ENCODE measurements at places on chromosomes 2 and 18. TPM values are rescaled to one million over a fixed set of nuclear protein-coding genes. Genes with fewer than 3 reads are reported as not detected.

DNA sequence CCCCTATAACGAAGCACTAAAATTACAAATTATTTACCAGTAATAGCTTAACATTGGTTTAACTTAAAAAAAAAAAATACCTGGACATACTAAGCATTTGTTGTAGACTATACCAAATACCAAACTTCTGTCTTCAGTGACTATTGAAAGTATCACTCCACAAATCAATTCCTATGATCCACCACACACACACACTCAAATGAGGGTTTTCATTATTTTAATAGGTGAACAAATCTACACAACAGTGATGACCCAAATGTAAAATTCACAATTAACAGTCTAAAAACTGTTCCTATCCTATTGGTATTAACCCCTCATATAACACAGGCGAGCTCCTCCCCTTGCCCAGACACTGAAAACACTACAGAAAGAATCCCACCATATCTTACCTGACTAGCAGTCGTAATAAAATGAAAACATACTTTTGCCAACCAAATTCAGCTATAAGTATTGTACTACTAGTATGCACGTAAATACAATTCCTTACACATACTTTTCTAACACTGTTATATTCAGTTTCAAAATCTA lies 2.5 kb downstream of the SP3 start:
- H3K27me3 ChIP-seq: no peaks in the 10 kb centered on the region
- H3K36me3 ChIP-seq: no peaks in the 10 kb centered on the region
- H3K4me1 ChIP-seq: peaks cover 16% of the 10 kb centered on the region

DNA sequence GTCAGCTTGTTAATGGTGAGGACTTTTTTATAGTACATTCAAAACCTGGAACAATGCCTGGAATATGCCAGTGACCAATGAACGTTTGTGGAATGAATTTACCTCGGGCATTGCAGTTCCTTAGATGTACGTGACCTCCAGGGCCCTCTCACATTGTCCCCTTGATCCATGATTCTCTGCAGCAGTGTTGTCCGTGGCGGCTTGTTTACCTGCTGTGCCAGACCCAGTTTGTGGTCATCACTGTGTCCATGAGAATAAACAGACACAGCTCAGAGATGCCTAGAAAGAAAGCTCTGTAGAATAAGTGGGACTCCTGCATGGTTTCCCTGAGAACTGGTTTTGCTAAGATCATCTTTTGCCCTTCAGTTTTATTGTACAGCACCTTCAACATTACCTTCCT lies 1132.2 kb downstream of the DPP10 start:
- DNase-seq: no peak
- H3K27me3 ChIP-seq: no peaks in the 10 kb centered on the region
- no peak overlapping the region for H3K27ac ChIP-seq
- no peak overlapping the region for H3K4me3 ChIP-seq

DNA sequence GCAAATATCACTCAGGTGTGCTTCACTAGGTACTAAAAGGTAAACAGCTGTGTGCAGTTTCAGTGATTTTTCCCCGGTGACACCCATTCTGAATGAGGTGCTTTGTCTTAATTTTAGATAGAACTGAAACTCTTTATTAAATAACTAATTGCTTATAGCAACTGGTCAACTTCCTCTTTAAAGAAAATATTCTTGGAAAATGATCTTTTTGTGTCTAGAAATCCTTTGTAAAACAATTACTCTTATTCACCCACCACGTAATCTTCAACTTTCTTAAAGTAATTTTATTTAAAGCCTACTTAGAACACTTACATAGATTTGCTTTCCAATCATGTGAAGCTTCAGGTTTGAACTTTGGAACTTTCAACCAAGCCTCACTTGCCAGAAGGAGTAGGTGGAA lies 57.9 kb upstream of the RMDN2 start:
- no peak overlapping the region for H3K27ac ChIP-seq
- H3K4me1 ChIP-seq: no peaks in the 10 kb centered on the region
- H3K4me3 ChIP-seq: no peak overlapping the region
- H3K36me3 ChIP-seq: no peaks in the 10 kb centered on the region
- H3K27me3 ChIP-seq: no peaks in the 10 kb centered on the region
- no peak for DNase-seq

The MGAT4A gene
- total RNA-seq: 101 TPM

The PROKR1 gene
- not detected for total RNA-seq

The CDCA7 gene
- total RNA-seq: 2.0 TPM

GRCh38 chr2:127618551-127619202 lies 27.3 kb upstream of the GPR17 start:
- DNase-seq: no peak
- no peak overlapping the region for H3K27ac ChIP-seq
- no peaks in the 10 kb centered on the region for H3K4me1 ChIP-seq
- H3K36me3 ChIP-seq: no peaks in the 10 kb centered on the region

Measured in kidney (tissue), 22 donors.